ENCODE measurements at places on chromosomes 7 and 10.

DNA sequence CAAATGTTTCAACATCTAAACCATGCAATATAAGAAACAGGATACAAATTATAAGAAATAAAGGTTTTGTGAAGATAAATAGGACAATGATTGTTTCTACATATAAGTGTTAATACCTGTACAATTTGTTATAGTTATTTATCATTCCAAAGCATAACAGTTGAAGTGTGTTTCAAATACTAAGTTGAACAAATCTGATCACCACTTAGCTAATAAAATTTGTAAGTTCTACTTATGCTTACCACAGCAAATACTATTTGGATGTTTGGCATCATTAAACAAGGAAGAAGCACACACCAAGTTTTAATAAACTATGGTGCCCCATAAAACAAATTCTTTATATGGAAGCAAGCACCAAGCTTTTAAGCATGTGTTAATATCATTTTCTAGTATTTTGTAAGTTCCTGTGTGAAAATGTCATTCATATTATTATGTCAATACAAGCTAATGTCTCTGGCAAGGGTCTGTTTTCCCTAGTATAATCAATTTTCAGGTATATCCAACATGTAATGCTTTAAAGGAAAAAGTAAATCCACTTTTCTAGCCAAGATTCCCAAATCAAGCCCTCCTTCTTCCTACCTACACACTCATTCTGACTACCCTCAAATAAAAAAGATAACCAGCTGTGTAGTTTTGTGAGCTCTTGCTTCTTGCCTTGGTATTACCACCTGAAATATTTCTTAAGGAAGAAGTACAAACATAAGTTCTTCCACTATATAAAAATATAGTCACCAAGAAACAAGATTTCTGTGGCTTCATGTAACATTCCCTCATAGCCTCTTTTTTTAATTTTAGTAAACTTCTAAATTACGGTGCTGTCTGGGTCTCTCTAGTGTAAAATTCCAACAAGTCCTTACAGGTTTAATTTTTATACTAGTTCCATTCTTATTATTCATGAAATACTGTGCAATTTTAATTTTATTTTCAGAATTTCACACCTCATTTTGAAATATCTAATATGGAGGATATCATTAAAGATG, 9.2 kb downstream of the SKAP2 start:
- DNase-seq: no peak

GRCh38 chr7:945556-946255, 8.8 kb downstream of the ADAP1 start:
- no peak for DNase-seq

DNA sequence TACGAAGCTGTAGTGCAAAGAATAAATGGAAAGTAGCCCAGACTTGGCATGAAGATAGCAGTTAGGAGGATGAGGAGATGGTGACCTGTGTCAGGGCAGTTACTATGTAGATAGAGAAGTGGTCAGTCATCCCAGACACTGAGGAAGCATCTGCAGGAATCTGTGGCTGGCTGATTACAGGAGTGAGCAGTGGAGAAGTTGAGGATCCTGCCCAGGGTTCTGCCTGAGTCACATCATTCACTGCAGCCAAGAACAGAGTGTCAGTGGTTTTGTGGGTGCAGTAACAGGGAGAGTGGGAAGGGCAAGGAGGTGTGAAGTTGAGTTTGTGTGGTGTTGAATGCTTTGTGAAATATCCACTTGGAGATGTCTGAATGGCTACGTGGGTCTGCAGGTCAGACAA, 676.4 kb upstream of the NRP1 start:
- DNase-seq: no peak

GRCh38 chr10:88226071-88226659, 357.0 kb downstream of the RNLS start:
- DNase-seq: no peak

DNA sequence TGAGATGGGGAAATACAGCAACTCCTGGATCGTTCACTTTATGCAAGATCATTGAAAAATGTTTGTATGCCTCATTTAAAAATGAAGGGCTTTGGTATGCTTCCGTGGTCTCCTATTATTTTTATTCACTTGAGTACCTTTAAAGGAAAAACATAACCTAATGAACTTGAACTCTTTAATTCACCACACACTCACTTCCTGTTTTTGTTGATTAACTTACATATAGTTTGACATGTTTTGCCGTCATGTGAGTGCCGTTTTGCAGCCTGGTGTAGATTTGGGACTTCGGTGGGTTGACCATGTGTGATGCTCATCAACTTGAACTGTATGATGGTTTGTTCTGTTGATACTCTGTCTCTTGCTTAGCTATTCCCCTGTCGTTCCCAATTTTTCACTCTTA, 28.9 kb downstream of the CASP7 start:
- no peak for DNase-seq

GRCh38 chr7:91276909-91277308, 12.7 kb downstream of the FZD1 start:
- DNase-seq: no peak

- no peak for DNase-seq
Observed at GRCh38 chr10:63466144-63466935, 563 bp upstream of the JMJD1C start.

DNA sequence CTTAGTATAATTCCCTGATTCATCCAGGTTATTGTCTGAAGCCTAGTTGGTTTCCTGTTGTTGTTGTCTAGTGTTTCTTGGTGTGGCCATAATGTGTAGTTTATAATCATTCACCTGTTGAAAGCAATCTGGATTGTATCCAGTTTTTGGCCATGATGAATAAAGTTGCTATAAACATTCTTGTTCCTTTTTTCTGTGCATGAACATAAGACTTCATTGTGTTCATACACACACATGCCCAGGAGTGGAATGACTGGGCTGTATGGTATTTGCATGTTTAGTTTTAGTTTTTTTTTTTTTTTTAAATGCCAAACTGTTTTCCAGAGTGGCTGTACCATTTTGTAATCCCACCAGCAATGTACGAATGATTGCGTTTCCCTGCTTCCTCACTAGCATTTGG, 349.8 kb downstream of the SDK1 start:
- no peak for DNase-seq
